Stimulated activated CD4-positive, alpha-beta T cell treated with anti-CD3 and anti-CD28 coated beads, Interleukin-15, amount 100 ng/mL, for 48 hours (primary cell): ENCODE measurements at places on chromosomes 11 and 22.
A peak's percentile ranks its signal among the peaks of the same experiment; 100 is the strongest.

DNA sequence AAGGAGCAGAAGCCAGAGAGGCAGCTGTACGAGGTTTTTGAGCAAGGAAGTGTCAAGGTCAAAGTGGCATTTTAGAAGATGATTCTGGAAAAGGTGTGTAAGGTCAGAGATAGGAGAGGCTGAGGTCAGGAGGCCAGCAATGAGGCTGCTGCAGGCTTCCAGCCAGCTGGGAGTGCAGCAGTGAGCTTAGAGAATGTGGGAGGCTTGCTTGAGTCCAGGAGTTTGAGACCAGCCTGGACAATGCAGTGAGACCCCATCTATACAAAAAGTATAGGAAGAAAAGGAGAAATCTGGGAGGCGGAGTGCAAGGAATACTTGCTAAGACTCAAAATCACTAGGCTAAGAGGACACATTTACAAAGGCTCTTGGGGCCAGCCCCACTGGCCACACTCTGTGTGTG lies 96.5 kb downstream of the GRIK4 start:
- no peak for DNase-seq

GRCh38 chr22:44488354-44488753 lies 9.7 kb downstream of the RTL6 start:
- no peak for DNase-seq

GRCh38 chr11:32829157-32829679 lies 509 bp upstream of the PRRG4 start:
- DNase-seq, result no peak

DNA sequence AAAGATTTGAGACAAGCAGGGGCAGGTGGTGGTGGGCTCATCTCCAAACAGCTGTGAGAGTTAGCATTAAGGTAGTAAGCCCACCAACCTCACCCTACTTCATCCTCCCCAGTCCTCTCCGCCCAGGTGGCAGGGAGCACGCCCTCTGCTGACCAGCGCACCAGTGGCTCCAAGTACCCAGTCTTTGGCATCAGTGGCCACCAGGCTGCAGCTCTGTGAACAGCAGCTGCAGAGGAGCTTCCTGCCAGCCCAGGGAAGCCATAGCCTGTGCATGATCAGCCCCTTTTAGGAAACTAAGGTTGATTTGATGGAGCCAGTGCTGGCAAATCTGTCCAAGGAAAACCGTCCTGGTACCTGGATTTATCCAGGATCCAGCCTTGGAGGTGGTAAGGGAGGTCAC lies 21.7 kb downstream of the CAVIN3 start:
- DNase-seq, result no peak

DNA sequence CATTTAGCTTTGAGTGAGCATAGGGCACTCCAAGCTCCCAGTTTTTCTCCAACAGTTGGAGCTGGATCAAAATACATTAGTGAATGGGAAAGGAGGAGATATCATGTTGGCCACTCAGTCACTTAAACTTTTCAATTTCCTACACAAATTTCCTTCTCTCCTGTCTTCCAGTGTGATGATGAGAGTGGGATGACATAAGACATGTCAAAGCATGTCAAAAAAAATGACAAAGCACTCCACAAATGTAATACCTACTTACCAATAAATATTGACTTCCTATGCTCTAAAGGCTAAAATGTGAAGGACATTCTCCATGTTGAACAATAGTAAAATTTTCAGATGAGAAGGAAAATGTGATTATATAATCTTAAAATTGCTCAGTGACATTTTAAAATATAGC lies 1.5 kb upstream of the GRM5 start:
- DNase-seq, result no peak

DNA sequence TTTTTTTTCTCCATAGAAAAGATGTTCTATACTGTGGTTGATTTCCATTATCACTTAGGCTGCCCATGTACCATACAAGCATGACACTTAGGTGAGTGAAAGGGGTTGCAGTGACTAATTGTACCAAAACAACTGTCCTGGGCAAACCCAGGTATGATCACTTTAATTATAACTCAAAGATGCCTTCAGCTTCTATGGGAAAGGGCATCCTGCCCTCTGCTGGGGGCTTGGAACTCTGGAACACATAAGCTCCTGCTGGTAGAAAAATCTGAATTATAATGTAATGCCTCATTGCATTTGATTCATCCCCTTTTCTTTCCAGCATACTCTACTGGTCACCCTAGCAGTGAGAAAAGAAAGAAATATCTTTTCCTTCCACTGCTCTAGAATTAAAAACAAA lies 206.3 kb downstream of the DDX10 start:
- DNase-seq, result no peak

DNA sequence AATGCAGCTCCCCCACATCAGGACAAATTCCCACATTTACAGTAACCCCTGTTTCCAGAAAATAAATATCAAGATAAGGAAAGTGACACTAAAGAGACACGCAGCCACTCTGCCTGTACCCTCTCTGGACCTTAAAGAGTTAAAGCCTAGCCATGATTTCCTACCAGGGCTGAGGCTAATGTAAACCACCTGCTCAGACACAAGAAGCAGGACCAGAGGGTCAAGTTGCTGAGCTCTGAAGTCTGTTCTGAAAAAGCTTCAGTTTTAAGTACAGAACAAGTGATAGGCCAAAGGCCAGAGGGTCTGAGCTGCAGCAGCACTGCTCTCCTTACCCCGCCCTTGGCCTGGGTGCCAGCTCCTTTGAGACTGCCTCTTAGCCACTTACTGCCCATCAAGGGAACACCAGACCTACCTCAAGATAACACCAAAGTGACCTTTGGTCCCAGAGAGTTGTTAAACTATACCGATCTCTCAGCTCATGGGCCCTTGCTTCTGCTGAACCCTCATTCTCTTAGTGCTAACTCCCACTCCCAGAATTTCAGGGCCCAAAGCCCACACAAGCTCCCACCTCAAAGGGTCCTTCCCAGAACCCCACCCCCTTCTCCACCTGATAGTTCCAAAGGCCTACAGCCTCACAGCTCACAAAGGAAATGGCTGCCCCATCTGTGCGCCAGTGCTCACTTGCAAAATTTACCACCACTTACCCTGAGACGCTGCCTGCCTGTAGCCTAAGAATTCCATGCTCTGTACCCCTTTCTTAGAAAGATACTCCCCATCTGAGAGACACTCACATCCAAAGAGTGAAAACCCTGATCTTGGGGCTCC lies 40.5 kb downstream of the IL18BP start:
- DNase-seq, result no peak

DNA sequence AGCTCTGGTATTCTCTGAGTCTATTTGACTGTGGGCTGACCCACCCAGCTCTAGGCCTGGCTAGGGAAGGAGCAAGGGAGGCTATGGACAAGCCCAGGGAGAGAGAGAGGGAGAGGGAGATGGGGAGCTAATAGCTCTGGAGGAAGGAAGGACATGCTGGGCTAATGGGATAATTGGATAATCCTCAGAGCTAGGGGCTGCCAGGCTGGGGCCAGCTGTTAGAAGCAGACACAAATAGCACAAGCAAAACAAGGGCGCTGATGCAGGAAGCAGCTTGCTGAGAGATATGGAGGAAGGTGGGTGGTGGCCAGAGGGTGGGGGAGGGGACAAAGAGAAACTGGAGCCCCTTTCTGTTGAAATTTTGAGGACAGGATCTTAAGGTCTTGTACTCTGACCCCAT lies 23.2 kb downstream of the ADORA2A start:
- DNase-seq, result no peak

- DNase-seq, result no peak
These were observed 6.6 kb upstream of the TXNRD2 start for GRCh38 chr22:19948057-19948760.

GRCh38 chr22:19398206-19398605 lies 33.3 kb downstream of the HIRA start:
- no peak for DNase-seq

- no peak for DNase-seq
These were observed 8.5 kb downstream of the BIK start for GRCh38 chr22:43118953-43119458.

GRCh38 chr11:30786256-30787110 lies 200.3 kb upstream of the MPPED2 start:
- DNase-seq, result no peak

- no peak for DNase-seq
These were observed 110.3 kb upstream of the PITPNB start for GRCh38 chr22:28029201-28029948.

- DNase-seq, result no peak
These were observed 1030.8 kb upstream of the CCDC90B start for GRCh38 chr11:84316866-84317555.

GRCh38 chr11:100637706-100638105 lies 49.4 kb upstream of the ARHGAP42 start:
- no peak for DNase-seq

DNA sequence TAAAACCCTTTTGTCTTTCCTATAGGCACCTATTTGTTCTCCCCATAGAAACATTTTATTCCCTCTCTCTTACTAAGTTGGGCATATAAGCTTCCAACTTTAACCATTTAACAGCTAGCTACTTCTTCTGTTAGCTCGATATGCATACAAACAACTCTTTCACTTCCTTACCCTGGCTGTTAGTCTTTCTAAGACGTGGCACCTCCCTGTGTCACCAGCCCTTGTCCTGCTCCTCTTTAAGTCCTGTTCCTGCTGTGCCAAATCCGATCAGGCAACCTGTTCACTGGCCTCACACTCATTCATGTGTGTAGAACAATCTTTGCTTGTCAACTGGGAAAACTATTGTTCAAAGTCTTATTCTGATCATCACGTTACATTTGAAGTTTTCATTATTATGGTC lies 1376.1 kb upstream of the TENM4 start:
- no peak for DNase-seq

DNA sequence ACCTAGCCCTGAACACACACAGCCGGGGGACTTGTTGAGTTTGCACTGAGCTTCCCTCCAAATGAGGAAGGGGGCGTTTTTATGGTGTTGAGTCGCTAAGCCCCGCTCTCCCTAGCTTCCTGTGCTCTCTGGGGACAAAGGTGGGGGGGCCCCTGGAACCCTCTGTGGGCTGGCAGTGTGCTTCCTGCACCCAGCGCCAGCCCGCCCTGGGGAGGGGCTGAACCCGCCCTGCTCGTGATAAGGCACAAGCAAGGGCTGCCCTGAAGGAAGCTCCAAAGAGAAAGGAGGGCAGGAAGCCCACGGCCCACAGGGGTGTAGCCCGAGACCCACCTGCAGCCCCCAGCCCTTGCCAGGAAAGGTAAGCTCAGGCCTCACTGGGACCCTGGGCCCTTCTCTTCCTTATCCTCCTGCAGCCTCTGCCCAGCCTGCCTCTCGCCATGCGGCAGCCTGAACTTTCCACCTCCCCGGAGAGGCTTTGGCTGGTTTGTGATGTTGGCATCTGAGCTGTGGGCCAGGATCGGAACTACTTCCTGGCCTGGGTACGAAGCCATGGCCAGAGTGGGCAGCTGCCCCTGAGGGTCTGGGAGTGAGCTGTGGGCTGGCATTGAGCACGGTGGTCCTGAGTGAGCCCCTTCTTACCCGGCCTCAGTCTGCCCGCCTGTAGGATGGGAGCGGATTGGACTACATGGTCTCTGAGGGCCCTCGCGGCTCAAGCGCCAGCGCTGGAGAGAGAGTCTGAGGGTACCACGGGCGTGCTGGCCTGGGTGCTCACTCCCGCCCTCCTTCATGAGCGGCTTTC lies at the start of gene FERMT3:
FERMT3 (plus strand) TSS at position 265 of the 799 bp plus-strand sequence. CDS start 644 bp downstream, outside the sequence.
- peak; percentile 75 for DNase-seq

- no peak for DNase-seq
These were observed 74.6 kb upstream of the YWHAH start for GRCh38 chr22:31869739-31870138.

DNA sequence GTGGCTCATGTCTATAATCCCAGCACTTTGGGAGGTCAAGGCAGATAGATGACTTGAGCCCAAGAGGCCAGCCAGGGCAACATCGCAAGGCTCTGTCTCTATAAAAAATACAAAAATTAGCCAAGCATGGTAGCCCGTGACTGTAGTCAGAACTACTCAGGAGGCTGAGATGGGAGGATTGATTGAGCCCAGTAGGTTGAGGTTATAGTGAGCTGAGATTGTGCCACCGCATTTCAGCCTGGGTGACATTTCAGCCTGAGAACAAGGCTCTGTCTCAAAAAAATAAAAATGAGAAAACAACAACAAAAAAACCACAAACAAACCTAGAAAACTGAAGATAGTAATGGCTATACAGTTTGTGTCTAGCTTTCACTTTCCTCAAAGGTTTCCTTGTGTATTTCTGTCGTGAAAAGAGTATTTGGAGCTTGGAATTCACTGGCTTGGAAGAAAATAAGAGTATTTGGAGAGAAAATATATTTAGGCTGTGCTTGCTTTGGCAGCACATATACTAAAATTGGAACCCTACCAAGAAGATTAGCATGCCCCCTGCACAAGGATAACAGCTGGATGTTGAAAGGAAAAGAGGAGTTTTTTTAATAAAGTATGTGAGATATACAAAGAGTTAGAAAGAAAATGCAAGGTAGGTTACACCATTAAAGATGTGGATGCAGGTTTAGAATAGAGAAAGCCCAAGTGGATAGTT lies 3.9 kb upstream of the BIRC3 start:
- no peak for DNase-seq

- DNase-seq, result no peak
These were observed 2.7 kb upstream of the PPARA start for GRCh38 chr22:46147471-46148267.

GRCh38 chr11:106286881-106287504 lies 209.5 kb downstream of the AASDHPPT start:
- DNase-seq, result no peak

DNA sequence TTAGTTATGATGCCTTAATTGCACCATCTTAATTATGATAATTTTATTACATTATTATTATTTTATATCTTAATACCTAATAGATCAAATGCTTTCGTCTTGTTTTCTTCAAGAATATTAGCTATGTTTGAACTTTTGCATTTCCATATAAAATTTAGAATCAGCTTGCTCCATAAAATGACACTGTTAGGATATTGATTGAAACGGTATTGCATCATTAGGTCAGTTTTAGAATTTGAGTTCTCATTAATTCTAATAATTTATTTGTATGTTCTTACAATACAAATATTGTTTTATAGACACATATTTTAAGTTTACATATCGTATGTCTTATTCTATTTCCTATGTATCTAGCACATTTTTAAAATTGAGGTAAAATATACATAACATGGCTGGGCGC lies 6.7 kb downstream of the CFAP68 start:
- DNase-seq, result no peak
